ENCODE measurements at places on chromosomes 12 and 14. TPM values are rescaled to one million over a fixed set of nuclear protein-coding genes. Genes with fewer than 3 reads are reported as not detected.
A peak's percentile ranks its signal among the peaks of the same experiment; 100 is the strongest.

Gene VPS37B
- total RNA-seq = 27.0 TPM

DNA sequence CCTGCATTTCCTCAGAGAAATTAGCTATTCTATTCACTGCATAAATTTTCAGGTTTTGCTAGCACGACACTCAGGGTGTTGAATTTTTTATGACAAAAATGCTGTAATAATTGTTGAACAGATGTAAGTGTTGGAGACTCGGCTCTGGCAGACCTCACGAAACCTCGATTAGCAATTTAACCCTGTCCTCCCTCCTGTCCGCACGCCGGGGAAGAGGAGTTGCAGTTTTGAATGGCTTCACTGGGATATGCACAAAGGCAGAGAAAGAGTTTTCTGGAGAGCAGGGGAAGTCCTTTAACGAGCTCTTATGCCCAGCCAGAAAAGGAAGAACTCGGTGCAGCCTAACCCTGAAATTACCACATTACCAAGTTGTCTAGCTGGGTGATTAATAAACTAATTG lies 661.1 kb downstream of the VRK1 start:
- peaks cover 37% of the 10 kb centered on the region for H3K4me1 ChIP-seq
- DNase-seq = no peak
- H3K27me3 ChIP-seq = no peaks in the 10 kb centered on the region
- H3K4me3 ChIP-seq = peak overlapping the region; percentile 85
- H3K36me3 ChIP-seq = peaks cover 48% of the 10 kb centered on the region

- H3K4me3 ChIP-seq = no peak overlapping the region
- no peaks in the 10 kb centered on the region for H3K36me3 ChIP-seq
- H3K27ac ChIP-seq = no peak overlapping the region
- no peaks in the 10 kb centered on the region for H3K27me3 ChIP-seq
- DNase-seq = no peak
Observed at GRCh38 chr12:14681625-14682024, 14.8 kb downstream of the GUCY2C start.

DNA sequence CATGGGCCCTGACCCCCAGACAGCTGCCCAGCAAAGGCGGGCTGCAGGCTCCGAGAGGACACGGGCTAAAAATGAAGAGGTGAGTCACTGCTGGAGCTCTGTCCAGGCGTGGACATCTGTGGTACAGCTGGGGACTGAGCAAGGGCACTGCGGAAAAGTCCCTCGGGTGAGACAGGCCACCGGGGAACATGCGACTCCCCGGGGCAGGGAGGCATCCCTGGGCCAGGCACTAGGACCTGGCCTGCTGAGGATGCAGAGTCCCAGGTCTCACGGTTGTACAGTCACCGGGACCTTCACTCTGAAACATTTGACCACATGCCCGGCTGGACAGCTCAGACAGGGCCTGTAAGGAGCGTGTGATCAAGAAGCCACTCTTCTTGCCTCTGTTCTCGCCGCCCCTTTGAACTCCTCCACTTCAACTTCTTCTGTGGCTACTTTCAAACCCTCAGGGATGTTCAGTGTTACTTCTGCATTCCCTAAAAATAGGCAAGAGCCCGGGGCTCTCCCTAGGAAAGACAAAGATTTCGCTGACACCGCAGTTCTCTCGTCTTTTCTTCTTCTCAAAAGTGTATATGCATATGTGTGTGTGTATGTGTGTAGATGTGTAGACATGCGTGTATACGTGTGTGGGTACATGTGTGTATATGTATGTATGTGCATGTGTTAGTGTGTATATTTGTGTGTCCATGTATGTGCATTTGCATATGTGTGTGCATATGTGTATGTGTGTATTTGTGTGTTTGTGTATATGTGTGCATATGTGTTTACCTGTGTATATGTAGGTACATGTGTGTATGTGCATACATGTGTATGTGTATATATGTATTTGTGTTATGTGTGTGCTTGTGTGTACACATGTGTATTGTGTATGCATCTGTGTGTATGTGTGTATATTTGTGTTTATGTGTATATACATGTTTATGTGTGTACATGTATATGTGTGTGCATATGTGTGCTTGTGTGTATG lies 5.0 kb upstream of the RFLNA start:
- no peak for DNase-seq
- H3K36me3 ChIP-seq = no peaks in the 10 kb centered on the region
- no peak overlapping the region for H3K4me3 ChIP-seq
- peaks cover 17% of the 10 kb centered on the region for H3K27me3 ChIP-seq

- H3K27ac ChIP-seq = no peak overlapping the region
- DNase-seq = no peak
- H3K4me1 ChIP-seq = no peaks in the 10 kb centered on the region
- no peaks in the 10 kb centered on the region for H3K36me3 ChIP-seq
- H3K4me3 ChIP-seq = no peak overlapping the region
- peaks cover 16% of the 10 kb centered on the region for H3K27me3 ChIP-seq
Observed at GRCh38 chr14:58724206-58724605, 86.4 kb downstream of the DACT1 start.

GRCh38 chr14:52522033-52522432 lies 30.3 kb downstream of the TXNDC16 start:
- H3K27ac ChIP-seq = no peak overlapping the region
- no peaks in the 10 kb centered on the region for H3K36me3 ChIP-seq
- no peak for DNase-seq
- H3K27me3 ChIP-seq = no peaks in the 10 kb centered on the region
- H3K4me3 ChIP-seq = no peak overlapping the region

DNA sequence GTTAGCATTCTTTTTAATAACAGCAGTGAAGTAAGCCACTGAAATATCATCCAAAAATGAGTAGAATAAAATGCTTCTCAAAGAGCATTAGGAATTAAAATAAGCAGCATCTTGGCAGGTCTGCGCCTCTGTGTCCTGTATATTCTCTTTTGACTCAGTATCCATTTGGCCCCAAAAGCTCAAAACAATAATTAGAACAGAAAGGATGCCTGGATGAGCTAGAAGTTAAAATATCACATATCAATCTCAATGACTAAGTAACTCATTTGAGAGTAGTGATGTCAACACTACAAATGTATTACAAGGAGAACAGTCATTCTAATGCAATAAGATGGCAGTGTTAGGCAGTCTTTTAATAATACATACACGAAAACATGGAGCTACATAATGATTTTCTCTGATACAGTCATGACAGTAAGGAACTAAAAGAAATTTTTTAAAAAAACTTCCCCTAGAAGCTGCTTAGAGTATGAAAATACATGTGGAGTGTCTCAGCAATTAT lies 160.9 kb upstream of the ABCD2 start:
- no peaks in the 10 kb centered on the region for H3K4me1 ChIP-seq
- H3K4me3 ChIP-seq = no peak overlapping the region

Gene CCDC197
- total RNA-seq = not detected

Gene LRRC43
- not detected for total RNA-seq

- H3K4me1 ChIP-seq = no peaks in the 10 kb centered on the region
- H3K4me3 ChIP-seq = no peak overlapping the region
- H3K36me3 ChIP-seq = no peaks in the 10 kb centered on the region
- no peak overlapping the region for H3K27ac ChIP-seq
Observed at GRCh38 chr12:13957576-13957975, 23.8 kb downstream of the GRIN2B start.

DNA sequence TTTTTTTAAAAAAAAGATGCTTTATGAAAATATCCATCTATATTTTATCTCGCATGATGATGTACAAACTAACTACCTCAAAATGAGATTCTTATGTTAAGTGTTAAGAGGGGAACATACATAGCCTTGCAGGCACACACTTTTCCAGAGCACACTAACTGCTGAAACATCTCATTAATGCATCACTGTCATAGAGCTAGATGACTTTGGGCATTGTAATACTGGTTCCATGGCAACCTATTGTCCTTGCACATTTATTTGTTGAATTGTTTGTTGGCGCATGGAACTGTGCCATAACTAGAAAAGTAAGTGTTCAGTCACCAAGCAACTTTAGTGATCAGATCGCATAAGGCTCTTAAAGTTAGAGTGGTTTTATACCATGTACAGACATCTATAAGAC lies 348.3 kb downstream of the GALC start:
- DNase-seq = no peak
- no peak overlapping the region for H3K27ac ChIP-seq
- H3K4me1 ChIP-seq = no peaks in the 10 kb centered on the region

Gene PPP1R13B
- 9.8 TPM for total RNA-seq

DNA sequence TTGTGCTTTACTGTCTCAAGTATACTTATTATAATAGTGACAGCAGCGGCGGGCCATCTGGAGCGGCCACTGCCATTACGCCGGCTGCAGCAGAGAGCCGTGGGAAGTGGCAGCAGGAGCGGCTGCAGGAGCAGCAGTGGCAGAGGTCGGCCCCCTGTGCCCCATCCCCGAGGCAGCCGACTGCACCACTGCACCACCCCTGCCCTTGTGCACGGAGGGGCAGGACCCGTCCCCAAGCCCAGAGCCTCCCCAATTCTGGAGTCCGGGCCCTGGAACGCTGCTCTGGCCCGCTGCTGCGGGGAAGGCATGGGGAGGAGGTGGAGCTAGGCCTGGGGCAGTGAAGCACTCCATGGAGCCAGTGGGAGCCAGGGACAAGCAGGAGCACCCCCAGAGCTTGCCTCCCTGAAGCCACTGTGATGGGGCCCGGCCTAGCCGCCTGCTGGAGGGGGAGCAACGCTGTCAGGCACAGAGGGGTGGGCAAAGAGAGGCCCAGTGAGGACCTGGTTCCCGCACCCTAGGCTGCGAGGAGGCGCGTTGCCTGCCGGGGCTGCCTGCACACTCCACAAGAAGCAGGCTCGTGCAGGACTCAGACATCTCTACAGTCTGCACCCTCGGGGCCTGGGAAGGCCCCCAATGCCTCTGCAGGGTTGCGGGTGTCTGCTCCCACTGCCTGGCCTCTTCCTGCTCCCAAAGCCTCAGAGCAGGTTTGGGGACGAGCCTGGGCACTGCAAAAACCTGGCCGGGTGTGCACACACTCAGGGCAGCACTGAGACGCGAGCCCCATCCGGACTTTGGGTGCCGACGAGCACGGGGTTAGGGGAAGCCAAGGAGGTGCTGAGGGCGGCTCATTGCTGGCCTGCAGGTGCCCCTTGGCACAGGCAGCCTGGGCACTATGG lies 74.2 kb upstream of the RASSF8 start:
- no peak overlapping the region for H3K27ac ChIP-seq
- no peaks in the 10 kb centered on the region for H3K36me3 ChIP-seq
- no peak for DNase-seq
- no peak overlapping the region for H3K4me3 ChIP-seq

- no peak overlapping the region for H3K4me3 ChIP-seq
- no peaks in the 10 kb centered on the region for H3K36me3 ChIP-seq
- H3K27ac ChIP-seq = no peak overlapping the region
- no peaks in the 10 kb centered on the region for H3K4me1 ChIP-seq
- no peak for DNase-seq
Observed at GRCh38 chr14:58027904-58028303, 124.1 kb downstream of the ARMH4 start.

DNA sequence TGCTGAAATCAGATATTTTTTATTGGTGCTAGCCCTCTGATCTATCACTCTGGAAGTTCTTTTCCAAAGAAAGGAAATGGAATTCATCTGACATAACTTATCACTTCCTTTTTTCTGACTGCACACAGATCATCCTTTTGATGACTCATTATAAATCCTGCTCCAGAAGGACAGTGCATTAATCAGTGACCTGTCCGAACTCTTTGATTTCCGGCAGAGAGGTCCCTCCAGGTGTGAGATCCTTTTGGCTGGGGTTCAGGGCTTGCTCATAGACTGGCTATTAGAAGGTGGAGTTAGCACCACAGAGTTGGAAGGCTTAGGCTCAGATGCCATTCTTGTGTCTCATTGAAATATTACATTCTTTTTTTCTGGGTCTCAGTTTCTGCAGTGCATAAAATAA lies 328.2 kb downstream of the ZFP36L1 start:
- peaks cover 2% of the 10 kb centered on the region for H3K36me3 ChIP-seq
- H3K27me3 ChIP-seq = no peaks in the 10 kb centered on the region
- H3K4me1 ChIP-seq = peaks cover 20% of the 10 kb centered on the region
- no peak overlapping the region for H3K4me3 ChIP-seq

- no peak overlapping the region for H3K4me3 ChIP-seq
- no peaks in the 10 kb centered on the region for H3K4me1 ChIP-seq
- no peaks in the 10 kb centered on the region for H3K36me3 ChIP-seq
Observed at GRCh38 chr12:62098132-62098531, 162.1 kb upstream of the USP15 start.

Gene GRIN2B
- total RNA-seq = not detected

GRCh38 chr12:51421266-51421884 lies 3.3 kb upstream of the SLC4A8 start:
- H3K27me3 ChIP-seq = no peaks in the 10 kb centered on the region
- H3K36me3 ChIP-seq = no peaks in the 10 kb centered on the region
- H3K4me1 ChIP-seq = peaks cover 13% of the 10 kb centered on the region
- no peak overlapping the region for H3K4me3 ChIP-seq
- no peak overlapping the region for H3K27ac ChIP-seq
- DNase-seq = peak; percentile 40

Gene MIPOL1
- not detected for total RNA-seq

- no peak overlapping the region for H3K4me3 ChIP-seq
- no peak overlapping the region for H3K27ac ChIP-seq
- peaks cover 8% of the 10 kb centered on the region for H3K27me3 ChIP-seq
- peaks cover 7% of the 10 kb centered on the region for H3K4me1 ChIP-seq
- H3K36me3 ChIP-seq = no peaks in the 10 kb centered on the region
Observed at GRCh38 chr12:6061660-6062059, 62.8 kb downstream of the VWF start.

Gene LRFN5
- not detected for total RNA-seq

GRCh38 chr12:42744539-42745182 lies 155.1 kb upstream of the PRICKLE1 start:
- DNase-seq = no peak
- no peak overlapping the region for H3K4me3 ChIP-seq
- H3K36me3 ChIP-seq = no peaks in the 10 kb centered on the region
- no peak overlapping the region for H3K27ac ChIP-seq
- H3K4me1 ChIP-seq = no peaks in the 10 kb centered on the region

GRCh38 chr14:103014466-103015228 lies 42.7 kb downstream of the CDC42BPB start:
- H3K27ac ChIP-seq = no peak overlapping the region
- H3K27me3 ChIP-seq = no peaks in the 10 kb centered on the region
- H3K4me3 ChIP-seq = no peak overlapping the region
- H3K4me1 ChIP-seq = peaks cover 3% of the 10 kb centered on the region

- H3K4me1 ChIP-seq = peaks cover 25% of the 10 kb centered on the region
- peak overlapping the region; percentile 51 for H3K27ac ChIP-seq
- no peak overlapping the region for H3K4me3 ChIP-seq
- H3K36me3 ChIP-seq = peaks cover 3% of the 10 kb centered on the region
Observed at GRCh38 chr12:27814851-27815591, 35.0 kb upstream of the MANSC4 start.

Gene RTN1
- total RNA-seq = not detected

GRCh38 chr12:58032156-58032555 lies 90.8 kb downstream of the ATP23 start:
- no peak for DNase-seq
- H3K27me3 ChIP-seq = peaks cover 4% of the 10 kb centered on the region
- H3K4me3 ChIP-seq = no peak overlapping the region
- no peaks in the 10 kb centered on the region for H3K4me1 ChIP-seq

Gene CLEC4C
- not detected for total RNA-seq

Gene ARHGEF25
- total RNA-seq = 1.9 TPM

- DNase-seq = no peak
- H3K36me3 ChIP-seq = no peaks in the 10 kb centered on the region
- peaks cover 12% of the 10 kb centered on the region for H3K4me1 ChIP-seq
- H3K4me3 ChIP-seq = no peak overlapping the region
Observed at GRCh38 chr14:69606258-69607184, 4.9 kb upstream of the SUSD6 start.
